ENCODE measurements at places on chromosomes 6 and 20.

DNA sequence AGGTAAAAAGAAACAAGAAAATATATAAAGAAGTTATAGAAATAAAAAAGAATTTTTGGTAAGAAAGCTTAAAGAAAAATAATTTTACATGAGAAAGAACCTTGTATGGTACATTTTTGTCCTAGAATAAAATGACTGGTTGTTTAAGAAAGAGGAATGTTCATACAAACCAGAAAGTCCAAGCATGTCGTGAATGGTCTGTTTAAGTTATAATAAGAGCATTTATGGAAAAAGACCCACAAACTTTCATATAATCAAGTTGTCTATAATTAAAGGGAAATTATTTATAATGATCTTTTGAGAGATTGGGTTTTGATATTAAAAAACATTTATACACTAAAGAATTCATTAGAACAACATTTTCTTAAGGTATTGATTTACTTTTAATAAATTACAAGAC, 27.8 kb upstream of the FAM110A start:
- DNase-seq, result no peak

DNA sequence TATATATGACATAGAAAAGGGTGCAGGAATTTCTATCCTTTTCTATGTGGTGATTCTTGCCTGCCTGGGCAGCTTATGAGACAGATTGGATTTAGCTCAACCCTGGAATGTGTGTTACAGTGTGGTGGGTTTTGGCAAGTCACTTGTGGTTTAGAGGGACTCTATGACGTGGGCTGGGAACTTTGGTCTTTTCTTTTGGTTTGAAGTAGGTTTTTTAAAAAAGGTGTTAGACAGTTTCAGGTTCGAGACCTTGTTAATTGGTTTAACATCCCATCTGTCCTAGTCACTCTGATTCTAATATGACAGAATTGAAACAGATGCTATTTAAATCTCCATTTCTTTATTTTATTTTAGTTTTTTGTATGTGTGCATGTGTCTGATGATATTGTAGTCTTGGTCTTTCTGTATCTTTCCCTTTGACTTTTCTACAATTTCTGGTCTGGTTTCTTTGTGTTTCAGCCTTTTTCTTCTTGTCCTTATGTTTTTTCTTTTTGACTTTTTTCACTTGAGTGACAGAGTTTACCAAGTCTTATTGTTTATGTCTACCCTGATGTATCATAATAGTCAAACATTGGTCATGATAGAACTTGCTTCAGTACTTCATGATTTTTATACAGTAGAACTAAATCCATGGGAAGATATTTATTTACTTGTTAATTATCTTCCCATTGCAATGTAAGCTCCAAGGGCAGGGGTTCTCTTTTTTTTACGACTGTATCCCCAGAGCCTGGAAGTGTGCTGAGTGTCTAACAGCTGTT, 174.3 kb downstream of the CDKAL1 start:
- DNase-seq, result no peak

DNA sequence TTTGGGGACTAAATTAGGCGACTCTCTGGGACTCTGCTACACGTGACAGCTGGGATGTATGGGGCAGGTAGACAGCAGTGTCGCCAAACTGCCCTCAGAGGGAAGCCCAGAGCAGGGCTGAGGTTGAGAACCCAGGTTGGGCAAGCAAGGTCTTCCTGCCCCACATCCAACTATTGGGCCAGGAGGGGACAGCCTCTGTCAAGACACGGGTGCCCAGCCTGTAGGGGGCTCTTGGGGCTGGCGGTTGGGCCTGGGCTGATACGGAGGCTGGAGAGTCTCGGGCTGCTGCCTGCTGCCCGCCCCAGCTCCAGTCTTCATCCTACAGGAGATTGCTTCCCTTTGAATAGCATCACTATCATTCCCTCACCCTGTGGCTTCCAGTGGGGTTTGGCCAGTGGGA, 33.3 kb downstream of the CPNE5 start:
- no peak for DNase-seq

DNA sequence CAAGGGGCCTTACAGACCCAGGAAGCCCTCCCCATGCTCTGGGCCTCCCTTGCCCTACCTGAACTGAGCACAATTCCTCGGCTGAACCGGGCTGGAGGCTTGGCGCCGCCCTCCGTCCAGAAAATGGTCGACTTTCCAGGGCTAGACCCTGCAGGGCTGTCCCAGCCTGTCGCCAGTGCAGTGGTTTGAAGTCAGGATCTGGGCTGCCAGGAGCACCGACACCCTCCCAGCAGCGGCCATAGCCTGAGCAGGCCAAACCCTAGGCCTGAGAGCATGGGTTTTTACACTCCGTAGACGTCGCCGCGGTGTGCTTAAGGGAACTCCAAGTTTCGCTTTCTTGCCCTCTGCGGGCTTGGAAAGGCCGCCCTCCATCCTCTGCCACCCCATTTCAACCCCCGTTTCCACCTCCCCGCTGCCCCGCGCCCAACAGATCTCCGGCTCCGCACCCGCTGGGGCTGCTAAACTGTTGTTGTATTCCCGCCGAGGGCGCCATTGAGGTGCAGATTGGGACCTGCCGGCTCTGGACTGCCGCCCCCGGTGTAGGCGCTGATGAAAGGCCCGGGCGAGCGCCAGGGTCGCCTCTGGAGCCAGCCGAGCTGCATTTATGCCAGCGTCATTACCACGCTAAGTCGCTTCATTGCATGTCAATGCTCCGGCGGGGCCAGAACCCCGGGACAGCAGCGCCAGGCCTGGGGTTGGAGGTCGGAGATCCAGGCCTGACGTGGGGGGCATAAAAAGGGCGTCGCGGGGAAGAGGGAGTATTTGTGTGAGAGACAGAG, 2.2 kb upstream of the TFAP2A start:
- no peak for DNase-seq

DNA sequence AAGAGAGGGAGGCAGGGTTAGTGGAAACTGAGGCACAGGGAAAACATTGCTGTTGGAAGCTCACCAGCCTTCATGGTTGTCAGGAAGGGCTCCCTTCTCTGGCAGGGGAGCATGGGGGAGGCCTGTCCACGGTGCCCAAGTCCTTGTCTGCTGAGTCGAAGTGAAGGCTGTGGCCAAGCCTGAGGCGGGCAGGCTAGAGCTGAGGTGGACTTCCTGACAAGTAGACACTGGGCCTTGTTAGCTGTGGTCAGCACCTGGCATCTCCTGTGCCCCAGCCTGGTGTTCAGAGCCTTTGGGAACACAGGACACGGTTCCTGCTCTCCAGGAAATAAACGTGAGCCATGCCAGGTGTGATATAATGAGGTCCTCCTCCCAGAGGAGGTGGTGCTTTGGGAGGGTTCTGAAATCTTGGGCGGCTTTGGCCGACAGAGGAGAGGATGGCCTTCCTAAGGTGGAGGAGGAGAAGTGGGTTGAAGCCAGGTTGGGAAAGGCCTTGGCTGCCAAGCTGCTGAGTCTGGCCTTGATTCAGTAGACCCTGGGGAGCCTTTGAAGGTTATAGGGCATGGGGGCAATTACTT, 138.4 kb upstream of the RNF24 start:
- DNase-seq, result no peak

DNA sequence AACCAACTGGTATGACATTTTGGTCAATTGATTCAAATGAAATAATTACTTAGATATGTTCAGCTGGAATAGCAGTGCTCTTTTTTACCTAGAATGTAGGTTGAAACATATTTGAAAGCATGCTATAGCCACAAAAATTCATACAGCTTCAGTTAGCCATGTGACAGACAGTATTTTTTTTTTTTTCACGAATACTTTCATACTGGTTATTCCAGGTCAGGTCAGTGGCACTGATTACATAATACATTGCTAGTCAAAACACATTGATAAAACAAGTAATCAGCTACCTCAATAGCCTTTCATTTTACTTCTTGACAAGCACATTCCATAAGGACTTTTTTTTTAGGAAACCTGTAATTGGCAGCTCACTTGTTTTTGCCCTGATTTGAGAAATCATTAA, 222.6 kb downstream of the EYA4 start:
- DNase-seq, result no peak

GRCh38 chr20:57890202-57890800, 180.5 kb upstream of the PMEPA1 start:
- no peak for DNase-seq

- DNase-seq, result no peak
These were observed 27.0 kb upstream of the ADGRF5 start for GRCh38 chr6:46948699-46949098.

DNA sequence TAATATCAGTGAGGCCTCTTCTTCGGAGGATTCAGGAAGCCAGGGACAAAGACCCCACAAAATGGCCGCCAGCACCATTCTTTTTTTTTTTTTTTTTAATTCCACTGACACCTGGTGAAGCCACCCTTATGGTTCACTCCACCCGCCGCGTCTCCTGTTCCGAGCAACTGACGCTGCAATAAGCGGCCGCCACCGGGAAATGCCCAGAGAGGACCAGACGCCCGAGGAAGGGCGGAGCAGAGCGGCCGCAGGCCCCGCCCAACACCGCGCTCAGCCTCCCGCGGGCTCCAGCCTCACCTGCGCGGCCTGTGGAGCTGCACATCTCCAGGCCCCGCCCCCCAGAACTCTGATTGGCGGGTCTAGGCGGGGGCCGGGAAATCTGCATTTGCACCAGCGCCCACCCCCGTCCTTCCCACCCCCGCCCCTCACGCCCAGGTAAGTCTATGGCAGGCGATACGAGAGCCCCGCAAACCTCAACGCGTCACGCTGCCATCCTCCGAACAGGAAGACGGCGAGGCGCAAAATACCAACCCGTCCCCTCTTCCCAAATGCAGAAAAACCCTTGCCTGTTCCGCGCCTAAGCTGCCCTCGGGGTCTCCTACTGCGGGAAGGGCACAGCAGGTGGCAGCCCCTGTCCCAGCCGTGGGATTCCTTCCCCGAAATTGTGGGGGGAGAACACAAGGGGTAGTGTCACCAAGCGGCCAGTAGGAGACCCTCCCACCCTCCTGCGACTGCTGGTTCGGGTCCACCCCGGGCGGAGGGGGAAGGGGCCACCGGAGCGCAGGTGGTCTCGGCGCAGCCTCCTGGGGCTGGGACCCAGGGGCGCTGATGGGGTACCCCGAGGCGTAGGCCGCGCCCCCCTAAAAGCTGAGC, 960 bp downstream of the ATP9A start:
- peak; percentile 95 for DNase-seq

DNA sequence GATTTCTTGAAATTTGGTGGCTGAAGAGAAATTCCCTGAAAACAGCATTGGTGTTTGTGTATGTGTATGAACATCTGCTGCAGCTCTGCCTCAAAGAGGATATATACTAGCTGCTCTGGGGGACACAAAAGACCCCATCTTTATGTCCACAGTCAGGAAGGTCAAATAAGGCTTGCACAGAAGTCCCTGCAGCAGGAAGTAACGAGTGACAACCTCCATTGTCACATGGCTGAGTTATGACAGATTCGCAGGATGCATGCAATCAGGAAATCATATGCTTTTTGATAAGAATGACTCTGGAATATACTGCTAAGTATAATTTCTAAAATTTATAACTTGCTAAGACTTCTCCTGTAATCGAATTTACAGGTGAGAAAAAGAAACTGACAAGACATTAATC, 225.9 kb upstream of the CST7 start:
- DNase-seq, result no peak

DNA sequence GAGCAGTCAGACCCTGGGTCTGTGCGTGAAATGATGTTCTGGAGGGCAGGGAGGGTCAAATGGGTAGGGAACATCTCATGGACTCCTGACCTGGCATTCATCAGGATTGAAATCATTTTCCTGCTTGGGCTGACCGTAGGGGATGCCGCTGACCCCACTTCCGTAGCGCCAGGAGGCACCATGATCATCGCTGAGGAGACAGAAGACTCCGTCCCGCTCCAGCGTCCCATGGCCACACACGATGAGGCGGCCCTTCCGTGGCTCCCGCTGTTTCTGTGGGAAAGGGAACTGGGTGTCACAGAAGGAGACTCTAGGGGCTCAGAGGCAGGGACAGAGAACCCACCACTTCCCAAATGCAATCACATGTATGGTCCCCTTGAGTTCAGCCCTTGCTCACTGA, 2.3 kb downstream of the NEU1 start:
- no peak for DNase-seq

GRCh38 chr6:56913285-56914074, 41.4 kb upstream of the BEND6 start:
- no peak for DNase-seq

DNA sequence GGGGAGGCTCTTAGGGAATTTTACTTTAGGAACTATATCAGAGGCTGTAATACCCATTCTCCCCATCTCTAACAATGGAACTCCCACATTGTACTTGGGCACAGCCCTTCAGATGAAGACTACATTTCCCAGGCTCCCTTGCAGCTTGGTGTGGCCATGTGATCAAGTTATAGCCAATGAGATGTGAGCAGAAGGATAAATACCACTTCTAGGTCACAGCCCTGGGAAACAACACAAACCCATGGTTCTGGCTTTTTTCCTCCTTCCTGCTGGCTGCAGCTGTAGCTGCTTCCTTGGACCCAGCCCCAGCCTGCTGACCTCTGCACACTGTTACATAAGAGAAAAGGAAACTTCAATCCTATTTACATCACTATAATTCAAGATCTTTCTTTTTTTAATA, 445.9 kb upstream of the JARID2 start:
- DNase-seq, result peak; percentile 78

- peak; percentile 59 for DNase-seq
These were observed 37.0 kb downstream of the RNF217 start for GRCh38 chr6:124999105-124999764.

GRCh38 chr6:32076321-32076809, 32.8 kb downstream of the TNXB start:
- no peak for DNase-seq

- DNase-seq, result no peak
These were observed 73.2 kb downstream of the PSMG4 start for GRCh38 chr6:3331971-3332370.

DNA sequence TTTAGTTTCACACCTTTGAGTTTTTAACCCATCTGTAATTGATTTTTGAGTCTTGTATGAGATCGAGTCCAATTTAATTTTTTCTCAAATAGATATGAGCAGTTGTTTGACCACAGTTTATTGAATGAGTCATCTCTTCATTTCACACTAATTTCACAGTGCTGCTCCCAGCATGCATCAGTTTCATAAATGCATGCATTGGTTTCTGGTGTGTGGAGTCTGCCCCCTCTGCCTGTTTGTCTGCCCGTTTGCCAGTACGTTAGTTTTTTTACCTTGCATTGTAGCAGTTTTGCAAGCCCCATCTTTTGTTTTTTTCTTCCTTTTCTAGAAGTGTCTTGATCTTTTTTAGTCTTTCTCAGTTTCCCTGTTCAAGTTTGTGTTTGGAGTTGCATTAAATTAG, 11.9 kb downstream of the SLX4IP start:
- DNase-seq, result peak; percentile 27
